CD4-positive, alpha-beta T cell (primary cell): ENCODE measurements at places on chromosomes 4 and X.

DNA sequence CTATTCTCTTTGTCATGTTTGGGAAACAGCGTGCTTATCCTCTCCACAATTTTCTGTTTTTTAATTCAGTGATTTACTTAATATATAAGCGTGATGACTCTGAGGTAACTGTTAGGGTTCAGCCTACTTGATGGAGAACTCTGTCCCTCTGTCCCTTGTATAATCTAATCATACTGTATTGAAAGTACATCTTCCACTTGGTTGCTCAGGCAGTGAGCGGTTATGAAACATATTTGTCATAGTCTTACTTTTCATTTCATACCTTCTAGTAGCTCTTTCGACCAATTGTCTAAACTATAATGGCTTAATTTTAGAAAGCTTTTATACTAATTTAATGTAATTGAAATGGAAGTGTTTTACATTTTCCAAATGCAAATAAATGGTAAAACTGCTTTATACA lies 469.0 kb downstream of the TLL1 start:
- no peak for DNase-seq

DNA sequence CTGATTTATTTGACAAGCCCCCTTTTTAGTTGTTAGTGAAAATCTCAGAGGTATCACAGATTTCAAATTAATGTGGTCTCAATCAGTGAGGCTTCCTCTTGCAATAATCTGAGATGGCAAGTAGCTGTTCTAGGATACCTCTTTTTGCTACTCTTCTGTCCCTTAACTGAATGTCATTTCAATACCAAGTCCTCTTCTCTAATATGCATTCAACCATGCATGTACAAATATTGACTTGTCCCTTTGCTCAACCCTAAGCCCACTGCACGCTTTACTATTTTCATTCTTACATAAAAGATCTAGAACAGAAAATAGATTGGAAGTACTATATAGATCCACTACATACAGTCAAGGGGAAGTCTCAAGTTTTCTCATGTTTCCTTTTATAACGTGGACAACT lies 164.2 kb downstream of the CBR4 start:
- no peak for DNase-seq

GRCh38 chr4:34644579-34645115 lies 1599.7 kb downstream of the ARAP2 start:
- no peak for DNase-seq

DNA sequence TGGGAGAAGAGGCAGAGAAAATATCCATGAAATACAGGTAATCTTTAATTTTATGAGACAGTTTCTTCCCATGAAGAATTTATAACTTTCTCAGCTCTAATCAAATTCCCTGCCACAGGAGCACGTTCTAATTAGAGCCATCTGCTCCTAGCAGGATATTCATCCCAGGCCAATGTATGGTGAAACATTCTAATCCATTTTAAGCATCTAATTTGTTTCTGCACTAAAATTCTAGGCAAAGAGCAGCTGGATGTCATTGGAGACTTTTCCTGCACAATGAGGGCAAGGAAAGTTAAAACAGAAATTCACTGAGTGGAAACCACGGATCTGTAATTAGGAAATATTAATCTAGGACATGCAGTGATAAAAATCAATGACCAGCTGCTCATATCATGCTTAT lies 107.7 kb upstream of the ZFP42 start:
- DNase-seq, result no peak

DNA sequence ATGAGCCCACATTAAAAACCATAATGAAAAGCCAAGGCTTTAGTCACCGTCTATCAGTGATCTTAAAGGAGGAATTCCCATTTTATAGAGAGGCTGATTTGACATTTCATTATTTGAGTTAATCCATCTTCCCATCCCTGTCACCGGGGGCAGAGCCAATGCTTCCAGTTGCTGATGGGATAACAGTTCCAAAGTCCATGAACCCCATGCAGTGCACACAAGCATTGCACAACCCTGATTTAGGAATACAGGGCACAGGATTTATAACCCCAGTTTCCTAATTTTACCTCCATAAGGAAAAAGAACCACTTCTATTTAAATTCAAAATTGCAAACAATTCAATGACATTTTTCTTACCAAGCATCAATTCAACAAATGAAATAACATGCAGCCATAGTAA lies 36.5 kb downstream of the MAOB start:
- DNase-seq, result no peak

GRCh38 chr4:183626168-183626567 lies 32.8 kb downstream of the RWDD4 start:
- DNase-seq, result no peak

DNA sequence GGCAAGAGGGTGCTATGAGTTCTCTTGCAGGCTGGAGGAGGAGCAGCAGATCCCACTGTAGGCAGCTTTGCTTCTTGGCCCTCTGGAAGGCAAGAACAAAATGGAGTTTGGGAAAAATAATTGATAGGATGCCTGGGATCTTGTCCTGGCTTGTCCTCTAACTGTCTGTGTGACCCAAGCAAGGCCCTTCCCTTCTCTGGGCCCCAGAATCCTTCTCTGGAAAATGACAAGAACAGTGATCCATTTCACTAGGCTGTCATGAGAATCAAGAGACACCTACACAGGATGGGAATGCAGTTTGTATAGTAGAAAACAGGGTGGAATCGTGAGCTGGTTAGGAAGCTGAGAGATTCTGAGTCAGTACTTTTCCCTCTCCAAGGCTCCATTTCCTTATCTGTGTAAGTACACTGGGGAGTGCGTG lies 133.3 kb downstream of the PJA1 start:
- no peak for DNase-seq

DNA sequence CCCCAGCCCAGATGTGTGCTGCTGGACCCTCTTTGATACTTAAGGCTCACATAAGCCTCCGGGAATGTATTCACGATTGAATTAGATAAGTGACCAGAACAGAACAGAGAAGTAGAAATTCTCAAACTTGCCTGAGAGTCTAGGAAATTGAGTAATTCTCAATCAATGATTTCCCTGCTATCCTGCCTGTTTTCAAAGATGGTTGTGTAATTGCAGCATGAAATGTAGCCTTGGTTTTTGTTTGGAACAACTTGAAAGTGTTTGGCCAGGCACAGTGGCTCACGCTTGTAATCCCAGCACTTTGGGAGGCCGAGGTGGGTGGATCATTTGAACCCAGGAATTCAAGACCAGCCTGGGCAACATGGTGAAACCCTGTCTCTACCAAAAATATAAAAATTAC lies 41.2 kb downstream of the TNIP2 start:
- DNase-seq, result no peak

- no peak for DNase-seq
Observed at GRCh38 chrX:22634751-22635150, 362.0 kb downstream of the CBLL2 start.

- DNase-seq, result no peak
Observed at GRCh38 chr4:14529653-14530052, 472.6 kb upstream of the CPEB2 start.

DNA sequence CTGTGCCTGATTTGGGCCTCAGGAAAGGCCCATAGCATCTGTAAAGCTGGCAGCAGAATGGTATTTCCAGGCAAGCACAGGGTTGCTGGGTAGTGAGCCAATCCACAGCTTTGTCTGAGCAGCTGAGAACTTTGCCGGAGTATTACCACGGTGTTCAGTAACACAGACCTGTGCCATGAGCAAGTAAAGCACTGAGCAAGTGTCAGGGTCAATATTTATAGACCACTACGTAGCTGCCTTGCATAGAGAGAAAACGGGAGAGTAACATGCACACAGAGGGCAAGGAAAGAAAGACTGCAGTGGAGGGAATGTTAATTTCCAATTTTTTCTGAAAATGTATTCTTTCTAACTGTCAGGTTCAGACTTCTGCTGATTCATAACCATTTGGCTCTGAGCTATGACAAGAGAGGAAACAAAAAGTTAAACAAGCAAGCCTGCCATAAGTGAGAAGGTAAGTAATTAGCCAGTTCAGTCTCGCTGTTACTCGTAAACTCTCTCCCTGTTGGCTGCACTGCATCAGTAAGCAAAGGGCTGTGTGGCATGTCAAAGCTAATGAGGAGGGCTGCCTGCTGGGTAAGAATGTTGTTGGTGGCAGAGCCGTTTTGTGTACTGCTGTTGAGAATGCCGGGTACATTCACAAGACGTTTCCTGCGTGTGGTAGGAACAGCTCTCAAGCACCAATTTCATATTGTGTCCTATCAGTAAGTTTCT lies 238.1 kb downstream of the BMPR1B start:
- no peak for DNase-seq

DNA sequence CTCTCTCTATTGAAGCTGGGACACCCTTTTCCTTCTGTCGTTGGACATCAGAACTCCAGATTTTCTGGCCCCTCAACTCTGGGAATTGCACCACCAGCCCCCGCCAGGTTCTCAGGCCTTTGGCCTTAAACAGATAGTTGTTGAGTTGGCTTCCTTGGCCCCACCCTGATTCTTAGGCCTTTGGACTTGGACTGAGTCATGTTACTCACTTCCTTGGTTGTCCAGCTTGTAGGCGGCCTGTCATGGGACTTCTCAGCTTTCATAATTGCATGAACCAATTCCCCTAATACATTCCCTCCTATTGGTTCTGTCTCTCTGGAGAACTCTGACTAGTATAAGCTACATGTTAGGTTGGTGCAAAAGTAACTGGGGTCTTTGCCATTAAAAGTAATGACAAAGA lies 195.7 kb downstream of the GPAT3 start:
- DNase-seq, result no peak

GRCh38 chr4:149781150-149781549 lies 34.5 kb downstream of the IQCM start:
- DNase-seq, result no peak

DNA sequence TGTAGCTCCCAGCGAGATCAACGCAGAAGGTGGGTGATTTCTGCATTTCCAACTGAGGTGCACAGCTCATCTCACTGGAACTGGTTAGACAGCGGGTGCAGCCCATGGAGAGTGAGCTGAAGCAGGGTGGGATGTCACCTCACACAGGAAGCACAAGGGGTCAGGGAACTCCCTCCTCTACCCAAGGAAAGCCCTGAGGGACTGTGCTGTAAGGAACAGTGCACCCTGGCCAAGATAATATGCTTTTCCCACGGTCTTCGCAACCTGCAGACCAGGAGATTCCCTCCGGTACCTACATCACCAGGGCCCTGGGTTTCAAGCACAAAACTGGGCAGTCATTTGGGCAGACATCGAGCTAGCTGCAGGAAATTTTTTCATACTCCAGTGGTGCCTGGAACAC lies 216.4 kb upstream of the TET2 start:
- no peak for DNase-seq

GRCh38 chr4:23973308-23973855 lies 83.5 kb upstream of the PPARGC1A start:
- DNase-seq, result no peak

GRCh38 chrX:21756785-21757529 lies 959 bp downstream of the SMPX start:
- no peak for DNase-seq

DNA sequence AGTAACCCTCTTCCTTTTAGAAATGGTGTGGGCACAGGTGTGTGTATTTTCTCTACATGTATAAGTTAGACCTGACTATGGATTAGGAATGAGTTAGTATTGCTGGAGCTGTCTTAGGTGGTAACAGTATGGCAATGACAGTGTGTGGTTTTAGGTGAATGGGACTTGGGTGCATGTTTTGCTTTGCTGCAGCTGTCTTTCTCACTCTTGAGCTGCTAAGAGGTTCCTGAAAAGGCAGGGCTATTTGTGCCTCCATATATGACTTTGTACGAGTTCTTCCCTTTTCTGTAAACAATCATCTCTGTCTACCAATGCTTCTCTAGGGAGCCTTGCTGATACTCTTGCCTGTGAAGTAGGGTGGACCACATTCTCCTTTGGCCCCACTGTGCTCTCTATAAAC lies 234.8 kb upstream of the HHIP start:
- DNase-seq, result no peak

- DNase-seq, result no peak
Observed at GRCh38 chr4:65071564-65071963, 598.7 kb downstream of the EPHA5 start.

DNA sequence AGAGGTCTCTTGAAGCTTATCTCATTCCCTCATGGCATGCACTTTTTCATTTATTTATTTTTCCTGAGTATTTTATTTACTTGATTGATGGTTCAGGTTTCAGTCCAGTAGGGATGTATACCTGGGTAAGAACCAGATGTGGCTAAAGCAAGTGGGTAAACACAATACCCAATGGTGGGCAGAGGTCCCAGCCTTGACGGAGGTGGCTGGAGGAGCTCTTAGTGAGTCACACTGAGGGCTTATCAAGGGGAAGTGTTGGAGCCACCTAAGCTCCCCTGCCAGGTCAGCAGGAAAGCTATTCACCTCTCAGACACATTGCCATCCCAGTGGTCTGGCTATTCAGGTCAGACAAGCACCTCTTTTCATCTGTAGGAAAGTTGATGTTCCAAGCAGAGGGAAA lies 236.2 kb upstream of the MAGEB16 start:
- no peak for DNase-seq

- no peak for DNase-seq
Observed at GRCh38 chrX:85569096-85569495, 189.6 kb upstream of the POF1B start.

- DNase-seq, result no peak
Observed at GRCh38 chr4:184368290-184368689, 106.1 kb downstream of the IRF2 start.

DNA sequence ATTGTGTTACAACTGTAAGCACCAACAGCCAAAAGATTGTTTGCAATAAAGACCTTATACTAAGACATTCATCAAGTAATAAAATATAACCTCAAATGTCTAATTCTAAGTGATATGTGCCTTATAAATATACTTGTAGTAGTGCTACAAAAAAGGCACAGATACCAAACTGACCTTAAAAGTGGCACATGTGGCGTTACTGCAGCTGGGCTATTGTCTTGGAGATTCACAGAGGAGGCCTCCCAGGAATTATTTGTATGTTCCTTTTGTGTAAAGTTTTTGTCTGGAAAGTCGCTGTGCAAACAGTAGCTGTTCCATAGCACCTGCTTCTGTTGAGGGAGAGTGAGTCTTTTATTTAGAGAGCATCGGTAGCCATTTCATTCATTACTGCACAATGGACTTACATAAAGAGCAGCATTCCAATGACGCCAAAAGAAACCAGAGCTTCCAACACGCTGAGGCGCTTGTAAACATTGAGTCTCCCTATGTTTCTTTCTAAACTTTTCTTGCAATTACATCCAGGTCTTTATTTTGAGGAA lies 143.7 kb downstream of the RPA4 start:
- no peak for DNase-seq

DNA sequence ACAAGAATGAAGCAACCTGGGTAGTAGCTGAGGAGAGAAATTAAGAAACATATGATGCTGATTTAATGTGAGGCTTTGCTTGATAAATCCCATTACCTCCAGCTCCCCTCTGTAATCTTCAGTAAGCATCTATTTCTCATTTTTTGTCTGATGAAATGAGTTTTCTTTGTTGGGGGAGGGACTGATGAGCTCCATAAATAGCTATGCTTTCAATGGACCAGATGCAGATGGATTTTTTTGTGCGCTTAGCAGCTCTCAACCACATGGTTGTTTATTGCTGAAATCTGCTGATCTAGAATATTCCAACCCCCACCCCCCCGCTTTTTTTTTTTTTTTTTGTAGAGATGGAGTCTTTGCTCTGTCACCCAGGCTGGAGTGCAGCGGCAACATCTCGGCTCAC lies 1082.0 kb downstream of the RAPGEF2 start:
- DNase-seq, result no peak
